ENCODE measurements at places on chromosomes 12 and 14. TPM values are rescaled to one million over a fixed set of nuclear protein-coding genes. Genes with fewer than 3 reads are reported as not detected.

Gene C12orf60
- total RNA-seq: 0.49 TPM

Gene COX8C
- total RNA-seq: not detected

Gene RTL1
- total RNA-seq: not detected

Gene OAS2
- 4.0 TPM for total RNA-seq

Gene ANKLE2
- total RNA-seq: 36.8 TPM

Gene WNT5B
- total RNA-seq: 8.9 TPM

Gene CFAP54
- total RNA-seq: 2.9 TPM

Gene TAS2R10
- total RNA-seq: not detected

Gene KRT6C
- total RNA-seq: not detected

Gene SLC6A12
- not detected for total RNA-seq

Measured in cardiac atrium fibroblast (primary cell).